RWPE1 (cell line): ENCODE measurements at places on chromosomes 1 and 21.
A peak's percentile ranks its signal among the peaks of the same experiment; 100 is the strongest.

DNA sequence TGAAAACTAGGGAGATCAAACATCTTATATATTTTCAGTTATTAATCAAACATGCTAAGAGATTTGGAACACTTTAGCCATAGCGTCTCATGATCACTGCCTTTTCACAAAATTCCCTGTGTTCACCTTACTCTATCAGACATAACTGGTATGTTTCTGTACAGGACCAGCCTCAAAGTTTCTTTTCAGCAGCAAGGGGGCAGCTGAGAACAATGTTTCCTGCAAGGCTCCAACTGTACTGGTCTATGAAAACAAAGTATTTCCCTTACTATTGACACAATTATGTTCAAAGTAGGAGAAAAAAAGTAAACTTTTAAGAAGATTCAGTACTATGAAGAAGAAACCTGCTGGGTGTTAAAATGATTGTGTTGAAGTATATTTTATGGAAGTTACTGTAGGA, 98.5 kb downstream of the ATF6 start:
- DNase-seq: no peak

GRCh38 chr1:189237008-189237407, 1240.7 kb downstream of the BRINP3 start:
- DNase-seq: no peak

- no peak for DNase-seq
Observed at GRCh38 chr1:40414331-40414730, 35.9 kb upstream of the ZFP69B start.

- no peak for DNase-seq
Observed at GRCh38 chr1:228827019-228827418, 91.7 kb downstream of the RHOU start.

DNA sequence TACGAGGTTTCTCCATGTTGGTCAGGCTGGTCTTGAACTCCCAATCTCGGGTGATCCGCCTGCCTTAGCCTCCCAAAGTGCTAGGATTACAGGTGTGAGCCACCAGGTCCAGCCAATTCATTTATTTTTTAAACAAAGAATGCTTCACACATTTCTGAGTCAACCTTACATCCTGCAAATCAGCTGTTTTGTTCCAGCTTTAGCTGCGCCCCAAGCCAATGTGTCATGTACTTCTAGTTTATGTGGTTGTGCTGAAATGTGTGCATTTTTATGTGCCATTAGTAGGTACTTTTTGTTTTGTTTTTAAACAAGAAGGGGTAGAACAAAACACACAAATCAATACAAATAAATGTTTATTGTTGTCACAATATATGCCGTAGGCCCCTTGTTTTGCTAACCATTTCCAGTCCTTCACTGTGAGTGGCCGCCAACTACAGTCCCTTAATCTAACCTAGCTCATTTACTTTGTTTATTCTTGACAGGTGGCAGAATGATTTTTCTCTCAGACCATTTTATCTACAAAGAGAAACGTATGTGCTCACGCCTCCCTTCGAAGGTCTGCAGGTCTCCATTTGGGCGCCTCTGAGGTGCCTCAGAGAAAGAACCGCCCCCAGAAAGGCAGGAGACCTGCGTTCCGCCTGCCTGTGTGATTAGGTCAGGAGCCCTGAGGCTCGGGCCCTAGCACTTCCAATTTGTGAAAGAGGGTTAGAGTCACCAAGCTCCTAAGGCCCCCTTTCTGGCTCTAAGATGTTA, 2.8 kb upstream of the CASQ2 start:
- DNase-seq: no peak

DNA sequence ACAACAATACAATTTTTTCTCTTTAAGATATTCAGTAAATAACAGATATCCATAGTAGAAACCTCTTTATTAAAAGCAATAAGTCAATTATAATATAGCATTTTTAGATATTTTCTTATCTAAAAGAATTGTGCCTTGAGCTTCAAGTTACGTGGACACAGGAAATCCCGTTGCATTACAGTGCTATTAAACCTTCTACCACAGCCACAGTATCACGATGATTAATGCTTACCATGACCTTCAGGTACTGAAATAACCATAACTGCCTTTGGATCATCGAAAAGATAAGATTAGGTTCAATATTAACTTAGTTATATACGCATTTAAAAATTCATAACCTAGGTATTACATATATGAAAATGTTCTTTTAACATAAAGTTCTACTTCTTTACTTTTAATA, 17.9 kb downstream of the B3GALNT2 start:
- DNase-seq: no peak

GRCh38 chr21:14838400-14838799, 226.4 kb downstream of the NRIP1 start:
- no peak for DNase-seq

- no peak for DNase-seq
Observed at GRCh38 chr1:66998972-66999371, 55.0 kb downstream of the SLC35D1 start.

- no peak for DNase-seq
Observed at GRCh38 chr1:161718559-161719324, 2.6 kb upstream of the FCRLB start.

- DNase-seq: peak; percentile 11
Observed at GRCh38 chr21:23968722-23969647, 1638.3 kb downstream of the MRPL39 start.

- DNase-seq: no peak
Observed at GRCh38 chr1:214491468-214492146, 59.8 kb downstream of the PTPN14 start.

DNA sequence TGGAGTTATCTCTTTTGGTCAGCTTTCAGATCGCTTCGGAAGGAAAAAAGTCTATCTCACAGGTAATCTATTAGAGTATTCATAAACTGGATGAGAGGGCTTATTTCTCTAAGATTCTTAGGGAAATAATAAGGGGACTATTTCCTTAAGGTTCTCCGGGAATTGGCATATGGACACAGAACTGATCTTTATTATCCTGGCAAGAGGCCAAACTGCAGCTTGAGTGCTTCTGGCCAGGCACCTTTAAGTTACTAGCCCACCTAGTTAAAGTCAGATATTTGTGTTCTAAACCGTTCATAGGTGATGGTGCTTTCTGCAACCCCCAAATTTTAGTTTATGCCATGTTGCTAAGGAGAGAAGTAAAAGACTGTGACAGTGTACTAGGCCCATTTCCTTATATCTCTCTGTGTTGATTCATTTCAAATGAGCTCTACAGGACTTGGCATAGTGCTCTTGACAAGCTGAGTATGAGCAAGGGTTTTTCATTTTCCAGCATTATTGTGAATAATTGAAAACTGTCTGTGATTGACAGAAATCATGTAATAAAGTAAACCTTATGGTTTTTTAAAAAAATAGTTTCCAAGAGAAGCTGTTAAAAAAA, 43.4 kb downstream of the SLC22A15 start:
- no peak for DNase-seq

GRCh38 chr1:201761178-201761577, 67.8 kb upstream of the IPO9 start:
- DNase-seq: no peak

- no peak for DNase-seq
Observed at GRCh38 chr1:2024887-2025286, 5.7 kb downstream of the GABRD start.

GRCh38 chr1:155649676-155650075, 38.9 kb downstream of the YY1AP1 start:
- no peak for DNase-seq

DNA sequence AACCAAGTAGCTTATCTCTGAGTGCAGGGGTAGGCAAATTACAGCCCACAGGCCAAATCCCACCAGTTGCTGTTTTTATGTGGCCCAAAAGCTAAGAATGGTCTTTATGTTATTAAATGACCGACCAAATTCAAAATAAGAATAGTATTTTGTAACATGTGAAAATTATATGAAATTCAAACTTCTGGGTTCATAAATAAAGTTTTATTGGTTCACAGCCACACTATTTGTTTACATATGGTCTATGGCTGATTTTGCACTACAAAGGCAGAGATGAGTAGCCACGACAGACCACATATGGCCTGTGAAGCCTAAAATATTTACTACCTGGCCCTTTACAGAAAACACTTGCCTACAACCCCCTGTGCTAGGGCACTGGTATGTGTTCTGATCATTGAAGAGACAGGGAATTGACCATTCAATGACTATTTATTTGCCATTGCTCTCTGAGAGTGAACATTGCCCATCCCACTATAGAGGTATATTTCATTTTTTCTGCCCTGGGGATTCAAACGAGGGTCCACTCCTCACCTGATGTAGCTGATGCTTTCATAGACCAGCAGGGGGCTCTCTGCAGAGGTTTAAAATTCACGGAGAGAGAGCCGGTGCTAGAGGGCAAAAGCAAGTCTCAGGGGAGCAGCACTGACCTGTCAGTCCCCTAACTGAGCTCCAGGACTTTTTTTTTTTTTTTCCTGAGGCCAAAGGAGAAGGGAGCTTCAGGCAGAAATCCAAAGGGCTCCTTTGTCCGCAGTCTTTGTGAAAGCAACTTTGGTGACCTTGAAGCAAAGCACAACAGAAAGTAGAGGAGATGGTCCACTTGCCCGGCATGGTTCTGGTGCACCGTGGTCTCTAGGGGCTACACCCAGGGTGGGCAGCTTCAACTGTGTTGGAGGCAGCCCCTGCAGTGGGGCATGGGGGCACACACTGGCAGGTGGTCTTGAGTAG, 7.3 kb upstream of the GNL2 start:
- peak; percentile 51 for DNase-seq

GRCh38 chr1:33177996-33178540, 3.8 kb downstream of the TRIM62 start:
- DNase-seq: no peak

- no peak for DNase-seq
Observed at GRCh38 chr1:14149431-14149830, 449.1 kb upstream of the KAZN start.

DNA sequence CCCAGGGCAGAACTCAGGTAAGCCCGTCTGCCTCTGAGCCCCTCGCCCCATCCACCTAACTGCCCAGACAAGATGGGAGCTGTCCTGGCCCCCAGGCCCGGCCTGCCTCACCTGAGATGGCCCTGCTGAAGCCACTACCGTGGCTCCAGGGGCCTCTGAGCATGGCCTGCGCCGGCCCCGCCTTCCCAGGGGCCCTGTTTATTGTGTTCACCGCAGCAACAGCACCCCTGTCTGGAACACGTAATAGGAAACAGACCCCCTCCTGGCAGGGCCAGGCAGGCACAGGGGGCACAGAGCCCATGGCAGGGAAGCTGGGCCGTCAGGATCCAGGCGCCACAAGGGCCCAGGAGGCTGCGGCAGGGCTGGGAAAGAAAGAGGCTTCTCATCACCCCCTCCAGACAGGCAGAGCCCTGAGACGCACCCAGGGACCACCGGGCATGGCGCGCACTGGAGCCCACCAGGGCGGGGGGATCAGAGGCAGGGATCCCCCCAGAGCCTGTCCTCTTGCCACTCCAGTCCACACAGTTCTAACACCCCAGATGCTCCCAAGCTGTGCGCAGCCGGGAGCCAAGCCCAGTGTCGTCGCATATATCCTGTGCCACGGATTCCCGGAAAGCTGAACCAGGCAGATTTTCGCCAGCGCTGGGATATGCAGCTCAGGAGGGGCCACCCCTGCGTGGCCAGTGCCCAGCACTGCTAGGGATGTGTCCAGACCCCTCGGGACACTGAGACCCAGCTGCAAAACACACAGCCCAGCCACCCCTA, 62.6 kb downstream of the ARHGEF16 start:
- DNase-seq: no peak

DNA sequence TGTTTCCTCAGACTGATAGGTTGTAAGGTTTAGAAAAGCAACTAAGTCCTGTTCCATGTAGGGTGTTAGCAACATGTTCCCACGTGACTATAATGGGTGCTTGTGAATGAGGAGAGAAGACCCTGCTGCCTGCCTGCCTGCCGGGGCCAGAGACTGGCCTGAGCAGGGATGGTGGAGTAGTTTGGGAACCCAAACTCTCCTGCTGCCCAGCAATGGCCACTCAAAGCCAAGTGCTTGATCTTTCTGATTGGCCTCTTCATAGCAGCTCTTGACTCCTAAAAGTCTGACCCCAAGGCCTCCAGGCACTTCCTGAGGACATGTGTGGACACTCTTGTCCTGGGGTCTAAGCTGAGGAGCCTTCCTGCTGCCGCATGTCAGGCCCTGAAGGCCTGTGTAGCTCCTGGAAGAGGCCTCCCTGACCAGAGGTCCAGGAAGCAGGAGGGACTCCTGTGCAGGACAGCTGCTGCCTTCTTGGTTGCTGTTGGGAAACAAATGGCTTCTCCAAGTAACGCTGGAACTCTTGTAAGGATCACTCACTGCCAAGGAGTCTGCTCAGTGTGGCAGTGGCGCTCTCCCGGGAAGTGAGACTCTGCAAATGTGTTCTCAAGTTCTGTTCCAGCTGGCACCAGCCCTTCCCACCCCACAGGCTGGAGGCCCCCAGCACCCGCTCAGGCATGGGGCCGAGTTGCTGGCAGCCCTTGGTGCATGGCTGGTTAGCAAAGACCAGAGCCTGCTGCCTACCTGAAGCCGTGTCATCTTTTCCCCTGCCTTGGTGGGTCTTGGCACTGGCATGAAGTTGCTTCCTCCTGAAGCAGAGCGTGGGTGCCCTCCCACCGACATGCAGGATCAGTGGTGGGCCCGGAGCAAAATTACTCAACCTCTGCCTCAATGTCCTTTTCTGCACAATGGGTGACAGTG, 35.5 kb downstream of the MAN1C1 start:
- no peak for DNase-seq

- no peak for DNase-seq
Observed at GRCh38 chr1:219781491-219781890, 146.9 kb downstream of the SLC30A10 start.

GRCh38 chr1:244010703-244011123, 40.4 kb upstream of the ZBTB18 start:
- DNase-seq: no peak

DNA sequence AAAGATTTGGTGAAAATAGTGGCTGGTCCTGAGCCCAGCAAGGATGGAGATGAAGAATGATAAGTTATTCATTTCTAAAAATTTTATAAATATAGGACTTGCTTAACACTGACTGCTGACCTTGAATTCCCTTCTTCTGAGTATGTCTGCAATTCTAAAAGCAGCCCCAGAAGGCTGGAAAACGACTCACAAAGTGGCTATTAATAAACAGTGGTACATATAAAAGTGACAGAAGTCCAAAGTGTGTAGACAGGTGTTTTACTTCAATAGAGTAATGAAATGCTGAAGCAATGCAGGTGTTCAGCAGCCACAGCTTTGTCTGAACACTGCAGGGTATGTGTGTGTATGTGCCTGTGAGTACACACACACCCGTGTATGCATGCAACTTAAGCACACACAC, 219.0 kb upstream of the NRIP1 start:
- DNase-seq: no peak

DNA sequence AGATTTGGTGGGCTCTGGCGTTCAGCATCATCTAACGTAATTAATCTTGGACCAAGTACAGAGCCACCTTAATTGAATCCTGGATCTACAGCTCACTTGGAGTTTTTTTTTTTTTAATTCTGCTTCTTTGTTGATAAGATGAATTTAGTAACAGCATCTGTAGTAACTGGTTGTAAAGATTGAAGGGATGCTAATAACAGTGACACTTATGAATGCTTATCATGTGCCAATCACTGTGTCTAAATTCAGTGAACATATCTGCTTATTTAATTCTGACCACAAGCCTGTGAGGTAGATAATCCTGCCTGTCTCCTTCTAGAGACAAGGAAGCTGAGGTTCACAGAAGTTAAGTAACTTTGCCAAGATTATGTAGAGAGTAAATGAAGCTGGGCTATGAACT, 408.0 kb downstream of the RWDD3 start:
- no peak for DNase-seq

GRCh38 chr1:1039145-1039910, 19.4 kb downstream of the AGRN start:
- DNase-seq: no peak
